Activated CD4-positive, alpha-beta T cell treated with anti-CD3 and anti-CD28 coated beads, Interleukin-2, amount 10 ng/mL, durations not matched to agents 24 days and 14 days (primary cell): ENCODE measurements at places on chromosomes 6 and 20. TPM values are rescaled to one million over a fixed set of nuclear protein-coding genes. Genes with fewer than 3 reads are reported as not detected.

SYCP2 gene
- 5.2 and 5.3 TPM in 2 replicates for total RNA-seq

- peaks cover 11% of the 10 kb centered on the region for H3K36me3 ChIP-seq
- H3K4me1 ChIP-seq = peaks cover 59% of the 10 kb centered on the region
- peak; percentile 87 for DNase-seq
- H3K27me3 ChIP-seq = no peaks in the 10 kb centered on the region
- peak overlapping the region; percentile 66 for H3K4me3 ChIP-seq
These were observed 27.8 kb downstream of the PAQR8 start for GRCh38 chr6:52389626-52390360.

RRAGD gene
- 10.6 and 10.9 TPM in 2 replicates for total RNA-seq

ZNF165 gene
- 0.26 and 0.47 TPM in 2 replicates for total RNA-seq

DNA sequence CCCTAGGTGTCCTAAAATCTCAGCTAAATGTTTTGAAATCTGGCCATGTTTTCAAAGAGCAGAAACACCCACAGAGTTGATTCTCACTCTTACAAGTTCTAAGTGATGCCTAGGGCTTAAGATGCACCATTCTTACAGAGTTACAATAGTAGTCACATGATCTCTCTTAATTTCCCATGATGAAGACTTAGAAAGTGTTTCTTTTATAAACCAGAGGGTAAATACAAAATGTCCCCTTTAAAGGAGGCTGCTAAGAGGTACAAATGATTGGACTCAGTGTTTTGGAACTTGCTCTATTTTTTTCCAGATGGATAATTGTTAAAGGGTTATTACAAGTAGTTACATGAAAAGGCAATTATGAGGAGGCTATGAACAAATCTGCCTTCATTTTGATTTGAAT lies 244.6 kb downstream of the GRM1 start:
- no peak overlapping the region for H3K27ac ChIP-seq
- no peaks in the 10 kb centered on the region for H3K27me3 ChIP-seq
- DNase-seq = no peak
- no peak overlapping the region for H3K4me3 ChIP-seq

DNA sequence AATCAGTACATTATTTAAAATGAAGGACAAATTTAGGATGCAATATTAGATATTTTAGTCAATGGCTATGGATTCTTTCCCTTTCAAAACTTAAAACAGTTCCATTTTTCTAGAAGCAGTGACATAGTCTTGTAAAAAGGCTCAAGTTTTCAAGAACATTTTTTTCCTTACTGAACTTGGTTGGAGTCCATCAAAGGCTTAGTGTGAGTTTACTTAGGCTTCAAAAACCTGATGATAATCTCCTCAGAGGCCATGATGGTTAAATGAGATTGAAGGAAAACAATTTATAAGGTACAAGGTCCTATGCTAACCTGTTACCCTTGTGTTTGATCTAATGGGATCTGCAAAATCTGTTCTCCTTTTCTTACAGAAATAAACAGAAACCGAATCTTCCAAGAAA lies 531.8 kb downstream of the UTRN start:
- H3K4me1 ChIP-seq = no peaks in the 10 kb centered on the region
- H3K4me3 ChIP-seq = no peak overlapping the region
- H3K27me3 ChIP-seq = no peaks in the 10 kb centered on the region
- no peak for DNase-seq
- peaks cover 29% of the 10 kb centered on the region for H3K36me3 ChIP-seq
- no peak overlapping the region for H3K27ac ChIP-seq

ELOVL2 gene
- total RNA-seq = not detected in 2 replicates

DNA sequence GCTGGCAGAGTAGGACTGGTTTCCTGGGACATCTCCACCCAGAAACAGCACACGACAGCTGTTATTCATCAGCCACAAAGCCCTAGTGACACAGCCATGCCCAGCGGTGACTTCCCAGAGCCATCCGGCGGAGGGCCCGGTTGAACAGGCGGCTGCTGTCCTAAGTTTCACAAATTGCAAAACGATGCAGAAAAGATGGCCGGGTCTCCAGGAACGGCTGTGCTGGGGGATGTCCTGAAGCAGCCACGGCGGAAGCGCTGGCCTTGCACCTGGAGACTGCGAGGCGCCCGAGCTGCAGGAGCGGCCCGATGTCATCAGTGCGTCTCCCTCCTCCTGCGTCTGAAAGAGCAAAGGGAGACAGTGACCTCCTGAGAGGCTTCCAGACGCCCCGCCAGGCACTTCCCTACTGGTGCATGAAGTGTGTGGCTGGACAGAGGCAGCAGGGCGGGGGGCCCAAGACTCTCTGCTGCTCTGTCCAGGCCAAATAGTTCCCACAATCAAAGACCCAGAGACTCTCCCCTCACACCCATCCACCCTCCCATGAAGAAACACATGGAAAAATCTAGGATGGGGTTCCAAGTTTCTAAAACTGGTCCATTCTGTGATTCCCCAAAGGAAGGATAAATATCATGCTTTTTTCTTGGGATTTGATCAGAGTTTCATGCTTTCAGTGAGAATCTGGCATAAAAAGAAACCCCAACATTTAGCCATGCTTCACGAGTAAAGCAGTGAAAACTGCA lies 44.0 kb downstream of the SSR1 start:
- H3K36me3 ChIP-seq = no peaks in the 10 kb centered on the region
- no peaks in the 10 kb centered on the region for H3K4me1 ChIP-seq
- DNase-seq = no peak
- no peak overlapping the region for H3K27ac ChIP-seq
- no peak overlapping the region for H3K4me3 ChIP-seq

GRCh38 chr6:66825539-66825938 lies 1118.5 kb upstream of the EYS start:
- H3K27ac ChIP-seq = no peak overlapping the region
- no peak overlapping the region for H3K4me3 ChIP-seq
- no peak for DNase-seq
- no peaks in the 10 kb centered on the region for H3K27me3 ChIP-seq
- H3K36me3 ChIP-seq = no peaks in the 10 kb centered on the region

GRCh38 chr6:14722001-14722562 lies 523.8 kb upstream of the JARID2 start:
- peaks cover 40% of the 10 kb centered on the region for H3K4me1 ChIP-seq
- DNase-seq = no peak
- H3K36me3 ChIP-seq = peaks cover 7% of the 10 kb centered on the region
- H3K4me3 ChIP-seq = no peak overlapping the region
- H3K27me3 ChIP-seq = no peaks in the 10 kb centered on the region

DNA sequence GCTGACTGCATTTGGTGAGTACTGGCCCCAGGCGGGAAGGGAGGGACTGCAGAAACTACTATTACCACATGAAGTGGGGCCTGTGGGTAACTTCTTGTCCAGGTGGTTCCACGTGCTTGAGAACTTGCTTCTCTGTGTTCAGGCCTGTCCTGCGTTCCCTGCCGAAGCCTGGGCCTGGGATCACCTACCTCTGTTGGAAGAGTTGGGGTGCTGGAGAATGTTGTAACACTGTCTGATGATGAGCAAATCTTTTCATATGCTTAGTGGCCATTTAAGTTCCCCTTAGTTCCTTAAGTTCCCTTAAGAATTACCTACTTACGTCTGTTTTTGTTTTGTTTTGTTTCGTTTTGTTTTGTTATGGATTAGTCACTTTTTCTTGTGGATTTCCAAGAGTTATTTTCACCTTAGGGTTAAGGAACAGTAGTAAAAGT lies 154.4 kb downstream of the DTNBP1 start:
- no peaks in the 10 kb centered on the region for H3K27me3 ChIP-seq
- peaks cover 2% of the 10 kb centered on the region for H3K4me1 ChIP-seq
- no peak overlapping the region for H3K4me3 ChIP-seq
- H3K36me3 ChIP-seq = peaks cover 63% of the 10 kb centered on the region
